ENCODE measurements at places on chromosomes 2 and 18.

DNA sequence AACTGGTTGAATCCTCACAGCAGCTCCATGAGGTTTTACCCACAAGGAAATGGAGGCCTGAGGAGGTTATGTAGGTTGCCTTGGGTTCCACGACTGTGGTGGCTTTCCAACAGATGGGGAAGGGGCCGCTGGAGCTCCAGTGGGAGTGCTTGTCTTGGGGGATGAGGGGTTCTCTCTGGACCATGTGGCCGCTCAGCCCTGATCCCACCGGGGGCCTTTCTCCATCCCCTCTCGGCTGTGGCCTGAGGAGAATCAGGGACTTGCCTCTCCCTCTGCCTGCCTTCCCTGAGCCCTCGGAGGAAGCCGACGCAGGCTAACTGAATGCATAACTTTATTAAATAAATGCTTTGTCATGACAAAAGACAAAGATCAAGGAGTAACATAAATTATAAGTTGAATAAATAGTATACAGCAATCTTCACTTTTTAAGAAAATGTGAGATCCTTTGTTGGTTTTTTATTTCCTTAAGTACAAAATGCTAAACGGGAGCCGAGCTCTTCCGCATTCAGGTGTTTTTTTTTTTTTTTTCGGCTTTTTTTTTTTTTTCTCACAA is 23.5 kb downstream of the IGFBP5 start:
- no peak for DNase-seq

- DNase-seq, result no peak
Measured at GRCh38 chr18:45760462-45761036, 36.6 kb downstream of the SLC14A1 start.

DNA sequence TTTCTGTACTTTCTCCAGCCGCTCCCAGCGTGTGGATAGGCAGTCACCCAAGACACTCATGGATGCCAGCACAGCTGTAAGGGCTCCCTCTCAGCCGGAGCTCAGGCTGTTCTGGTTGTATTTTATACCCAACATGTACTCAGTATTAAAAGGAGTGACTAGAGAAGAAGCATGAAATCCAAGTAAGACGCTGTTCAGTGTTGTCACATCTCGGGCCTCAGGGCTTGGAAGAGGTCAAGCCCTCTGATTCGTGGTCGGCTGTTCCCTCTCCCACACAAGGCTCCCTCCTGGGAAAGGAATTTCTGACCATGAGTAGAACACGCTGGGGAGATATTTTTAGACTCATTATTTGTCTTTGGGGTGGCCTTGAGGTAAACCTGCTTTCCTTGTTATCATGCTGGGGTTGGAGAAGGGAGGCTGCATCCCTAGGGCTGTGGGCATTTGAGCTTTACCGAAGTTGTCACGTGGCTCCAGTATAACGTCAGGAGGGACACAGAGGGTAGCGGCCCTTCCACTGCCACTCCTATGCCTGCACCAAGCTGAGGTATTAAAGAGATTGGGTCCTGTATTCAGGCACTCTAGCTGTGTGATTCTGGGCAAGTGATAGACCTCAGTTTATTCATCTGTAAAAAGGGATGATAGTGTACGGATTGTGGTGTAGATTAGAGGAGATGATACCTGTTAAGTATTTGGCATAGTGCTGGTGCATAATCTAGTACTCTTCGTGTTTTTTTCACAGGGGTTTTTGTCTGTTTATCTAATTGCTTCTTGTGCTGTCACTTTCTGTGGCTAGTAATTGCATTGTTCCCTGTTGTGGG is 34.1 kb downstream of the HK2 start:
- no peak for DNase-seq

GRCh38 chr2:95374921-95375471 is 27.5 kb upstream of the FAHD2A start:
- DNase-seq, result no peak

- DNase-seq, result peak; percentile 12
Measured at GRCh38 chr18:13112982-13113381, 105.6 kb upstream of the LDLRAD4 start.

DNA sequence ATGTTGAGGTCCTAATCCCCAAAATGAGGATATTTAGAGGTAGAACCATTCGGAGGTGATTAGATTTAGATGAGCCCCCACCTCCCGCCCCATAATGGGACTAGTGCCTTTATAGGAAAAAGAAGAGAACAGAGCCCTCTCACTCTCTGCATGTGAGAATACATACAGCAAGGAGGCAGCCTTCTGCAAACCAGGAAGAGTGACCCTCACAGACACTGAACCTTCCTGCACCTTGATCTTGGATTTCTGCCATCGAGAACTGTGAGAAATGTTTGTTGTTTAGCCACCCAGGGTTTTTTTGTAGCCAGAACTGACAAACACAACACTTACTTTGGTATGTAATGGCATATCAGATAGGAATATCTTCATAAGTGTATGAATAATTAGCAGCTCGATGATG is 83.7 kb downstream of the XIRP2 start:
- DNase-seq, result no peak

DNA sequence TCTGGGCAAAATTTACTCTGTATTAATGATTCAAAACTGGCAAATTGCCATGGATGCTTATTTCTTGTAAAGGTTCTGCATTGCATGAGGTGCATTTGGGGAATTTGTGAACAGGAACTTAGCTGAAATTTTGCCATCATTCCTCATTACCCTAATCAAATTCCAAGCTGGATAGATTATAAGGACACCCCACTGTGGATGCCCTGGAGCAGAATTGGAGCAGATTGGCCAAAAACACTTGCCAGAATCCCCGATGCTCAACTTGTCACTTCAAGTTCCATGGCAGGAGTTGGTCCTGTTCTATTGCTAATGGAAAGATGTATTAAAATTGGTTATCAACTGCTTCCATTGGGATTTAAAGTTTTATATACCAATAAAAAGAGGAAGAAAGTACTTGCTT is 237.9 kb downstream of the CCDC102B start:
- DNase-seq, result no peak

DNA sequence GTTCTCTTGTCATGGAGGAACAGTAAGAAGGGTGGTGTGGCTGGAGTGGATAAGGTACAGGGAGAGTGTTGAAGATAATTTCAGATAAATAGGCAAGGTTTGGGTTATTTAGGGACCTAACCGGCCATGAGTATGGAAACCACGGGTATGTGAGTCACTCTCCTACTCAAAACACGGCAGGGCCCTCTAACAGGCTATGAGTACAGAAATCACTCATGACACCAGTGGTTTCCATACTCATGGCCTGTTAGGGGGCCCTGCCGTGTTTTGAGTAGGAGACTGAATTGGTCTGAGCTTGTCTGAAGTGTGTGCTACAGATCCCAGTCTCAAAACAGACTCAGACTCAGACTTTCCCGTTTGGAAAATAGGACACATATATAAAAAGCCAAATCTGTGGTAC is 428.4 kb upstream of the HNMT start:
- DNase-seq, result no peak
